DMS79 treated with DMSO at 0.1 percent for 48 hours (cell line): ENCODE measurements at places on chromosomes 2 and 18.

DNA sequence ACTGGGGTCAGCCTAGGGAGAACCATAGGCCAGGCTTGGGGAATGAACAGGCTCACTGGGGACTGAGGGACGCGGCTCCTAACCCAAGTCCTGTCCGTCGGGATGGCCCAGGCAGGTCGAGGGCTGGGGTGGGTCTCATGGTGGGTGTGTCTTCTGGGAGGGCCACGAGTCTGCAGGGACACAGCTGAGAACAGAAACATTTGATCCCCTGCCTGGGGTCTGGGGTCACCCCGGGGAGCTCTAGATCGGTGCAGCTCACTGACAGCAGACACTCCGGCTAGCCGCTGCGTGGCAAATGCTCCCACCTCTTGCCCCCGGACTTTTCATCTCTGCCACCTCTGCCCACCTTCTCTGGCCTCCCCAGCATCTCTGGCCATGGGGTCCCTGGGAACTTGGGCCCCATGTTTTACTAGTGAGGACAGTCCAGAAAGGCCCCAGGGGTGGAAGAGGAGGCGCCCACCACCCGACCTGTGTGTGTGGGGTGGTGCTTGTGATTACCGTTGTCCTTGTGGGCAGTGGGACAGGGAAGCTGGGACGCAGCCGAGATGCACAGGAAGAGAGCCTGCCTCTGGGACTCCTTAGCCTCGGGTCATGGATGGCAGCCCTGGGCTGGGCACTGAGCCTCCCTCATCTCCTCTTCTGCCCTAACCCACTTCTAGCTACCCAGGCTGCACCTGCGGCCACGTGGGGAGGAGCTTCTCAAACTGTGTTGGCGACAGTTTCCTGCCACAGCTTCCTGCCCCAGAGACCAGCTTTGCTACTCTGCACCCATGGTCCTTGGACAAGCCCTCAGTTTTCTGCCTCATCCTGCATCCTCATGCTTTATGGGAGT is 4.9 kb downstream of the ZAP70 start:
- no peak for DNase-seq

- DNase-seq: no peak
These were observed 41.5 kb downstream of the SLC38A11 start for GRCh38 chr2:164913640-164914350.

DNA sequence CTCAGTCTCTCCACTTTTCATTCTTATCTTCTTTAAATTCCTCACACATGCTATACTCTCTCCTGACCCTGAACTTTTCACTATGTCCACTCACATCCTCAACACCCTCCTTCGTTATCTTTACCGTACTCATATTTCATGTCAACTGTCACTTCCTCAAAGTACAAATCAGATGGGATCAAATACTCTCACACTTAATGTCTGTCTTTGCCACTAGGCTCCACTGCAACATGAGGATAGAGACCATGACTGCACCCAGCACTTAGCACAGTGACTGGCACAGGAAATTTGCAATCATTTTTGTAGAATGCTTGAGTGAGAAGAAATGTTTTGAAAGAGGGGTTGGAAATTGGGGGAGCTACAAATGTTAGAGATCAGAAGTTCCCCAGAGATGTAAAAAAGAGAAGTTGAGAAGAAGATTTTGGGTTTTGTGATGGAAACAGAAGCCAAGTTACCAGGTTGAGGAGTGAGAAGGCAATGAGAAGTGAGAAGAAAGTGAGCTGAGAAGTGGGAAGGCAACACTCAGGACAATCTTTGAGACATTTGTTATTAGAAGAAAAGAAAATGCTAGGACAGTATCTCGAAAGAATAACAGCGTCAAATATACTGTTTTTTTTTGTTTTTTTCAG is 87.0 kb downstream of the CCDC141 start:
- DNase-seq: no peak

DNA sequence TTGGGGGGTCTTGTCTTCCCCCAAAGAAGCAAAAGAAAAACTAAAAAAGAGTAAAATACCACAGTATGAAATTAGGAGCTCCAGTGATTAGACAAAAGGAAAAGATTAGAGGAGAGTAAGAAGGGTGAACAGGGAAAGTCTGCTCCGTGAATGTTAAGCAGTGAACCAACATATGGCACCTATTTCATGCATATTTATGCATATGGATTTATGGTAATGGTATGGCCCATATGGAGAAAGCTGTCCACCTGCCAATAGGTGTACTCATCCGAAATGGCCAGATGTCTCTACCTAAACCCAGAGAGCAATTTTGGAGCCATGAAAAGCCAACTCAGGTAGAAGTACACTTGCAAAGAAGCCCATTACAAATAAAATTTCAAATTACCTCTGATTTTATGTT is 404.0 kb upstream of the RAB6C start:
- DNase-seq: no peak

- DNase-seq: no peak
These were observed 107.6 kb downstream of the TMEM17 start for GRCh38 chr2:62398356-62398755.

DNA sequence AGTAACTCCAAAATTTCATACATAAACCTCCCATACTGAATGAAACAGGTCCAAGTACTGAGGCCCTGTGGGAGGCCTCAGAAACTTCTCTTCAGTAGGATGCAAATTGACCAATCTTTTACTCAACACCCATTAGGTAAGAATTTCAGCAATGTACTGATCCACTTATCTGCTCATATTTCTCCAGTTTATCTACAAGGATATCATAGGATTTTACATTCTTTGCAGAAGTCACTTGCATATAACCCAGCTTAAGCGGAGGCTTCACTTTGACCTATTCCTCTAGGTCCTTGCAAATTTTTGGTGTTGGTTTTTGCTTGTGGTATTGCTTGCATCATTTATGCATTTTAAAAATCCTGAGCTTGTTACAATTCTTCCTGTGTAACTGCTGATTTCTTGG is 28.8 kb upstream of the SLC3A1 start:
- DNase-seq: no peak

DNA sequence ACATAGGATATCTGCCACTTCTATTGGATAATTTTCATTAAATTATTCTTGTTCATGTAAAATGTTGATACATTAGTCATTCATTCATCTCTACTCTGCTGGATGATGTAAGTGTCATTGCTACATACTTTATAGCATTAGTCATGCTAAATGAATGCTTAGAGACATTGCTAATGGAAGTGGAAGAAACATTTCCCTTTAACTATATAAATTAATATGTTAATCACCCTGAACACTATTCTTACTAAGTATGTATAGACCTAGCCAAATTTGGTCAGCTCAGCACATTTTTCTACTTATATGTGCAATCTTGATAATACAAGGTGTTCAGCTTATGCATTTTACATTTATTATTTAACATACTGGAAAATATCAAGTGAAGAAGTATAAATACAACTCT is 160.2 kb downstream of the DPP4 start:
- DNase-seq: no peak

DNA sequence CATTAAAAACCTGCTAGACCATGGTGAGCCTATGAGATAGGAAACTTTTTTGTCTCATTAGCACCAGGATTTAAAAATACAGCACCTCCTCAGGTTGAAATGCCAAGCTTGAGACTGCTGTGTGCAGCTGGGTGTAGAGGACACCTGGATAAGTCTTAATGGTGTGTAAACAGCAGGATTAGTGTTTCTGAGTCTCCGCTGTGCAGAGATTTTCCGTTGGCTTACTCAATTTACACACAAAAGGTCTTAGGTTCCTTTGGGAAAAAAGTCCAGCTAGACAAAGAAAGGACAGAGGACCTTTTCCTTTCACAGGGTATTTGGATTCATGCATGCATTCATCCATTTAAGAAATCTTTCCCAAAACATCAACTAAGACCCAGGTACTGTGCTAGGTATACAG is 168.1 kb downstream of the NRXN1 start:
- DNase-seq: peak; percentile 52

DNA sequence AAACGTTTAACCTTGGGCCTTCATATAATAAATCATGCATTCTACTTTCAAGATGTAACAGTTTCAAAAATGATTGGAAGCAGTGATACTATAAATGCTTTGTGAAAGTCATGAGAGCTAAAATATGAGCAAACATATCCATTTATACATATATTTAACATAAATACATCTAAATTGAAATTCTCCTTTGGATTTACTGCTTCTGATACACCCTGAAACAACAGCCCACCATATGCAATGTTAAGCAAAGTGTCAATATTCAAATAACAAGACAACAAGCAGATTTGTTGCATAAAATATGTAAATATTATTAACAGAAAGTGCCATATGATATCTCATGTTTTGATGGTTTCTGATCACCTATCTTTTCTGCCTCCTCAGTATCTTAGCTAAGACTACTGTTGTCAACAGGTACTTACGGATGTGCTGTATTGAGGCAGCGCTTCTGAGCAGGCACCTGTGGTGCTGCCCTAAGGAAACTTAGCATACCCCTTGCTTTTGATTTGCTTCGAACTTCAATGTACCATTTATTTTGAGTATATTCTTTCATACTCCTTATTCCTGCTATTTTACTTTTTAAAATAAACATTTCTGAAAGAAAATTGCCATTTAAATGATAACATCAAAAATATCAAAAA is 6.1 kb downstream of the FIGN start:
- DNase-seq: no peak

GRCh38 chr2:49028101-49028500 is 126.2 kb downstream of the FSHR start:
- DNase-seq: no peak

DNA sequence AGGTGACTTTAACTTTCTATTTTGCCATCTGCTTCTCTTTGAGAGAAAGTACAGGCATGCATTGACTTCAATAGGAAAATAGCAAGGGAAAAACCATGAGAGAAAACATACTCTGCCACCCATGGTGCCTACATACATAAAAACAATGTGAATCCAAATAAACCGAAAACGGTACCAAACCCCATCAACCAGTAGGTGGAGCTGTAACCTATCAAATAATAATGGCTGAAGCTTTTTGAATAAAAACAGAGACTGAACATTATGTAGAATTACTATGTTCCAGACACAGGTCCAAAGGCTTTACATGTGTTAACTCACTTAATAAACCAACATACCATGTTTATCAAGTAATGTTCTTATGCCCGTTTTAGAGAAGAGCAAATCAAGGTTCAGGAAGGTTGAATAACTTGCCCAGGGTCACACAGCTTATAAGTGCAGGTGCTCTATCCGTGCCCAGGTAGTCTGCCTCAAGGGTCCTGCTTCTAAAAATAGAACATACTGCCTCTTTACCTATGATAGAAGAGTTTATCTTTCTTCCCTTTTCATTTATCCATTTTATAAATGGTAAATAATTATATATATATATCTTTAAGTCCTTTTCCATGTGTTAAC is 293.9 kb upstream of the SYT4 start:
- peak; percentile 27 for DNase-seq

- no peak for DNase-seq
These were observed 14.7 kb downstream of the NIFK start for GRCh38 chr2:121721926-121722325.

- DNase-seq: no peak
These were observed 65.1 kb upstream of the TRIB2 start for GRCh38 chr2:12651641-12652040.

GRCh38 chr18:25518716-25519053 is 166.7 kb upstream of the ZNF521 start:
- DNase-seq: no peak
